Activated CD8-positive, alpha-beta memory T cell treated with anti-CD3 and anti-CD28 coated beads, Interleukin-2, amount 10 ng/mL, durations not matched to agents 7 days and 5 days (primary cell): ENCODE measurements at places on chromosomes 3 and 15. TPM values are rescaled to one million over a fixed set of nuclear protein-coding genes. Genes with fewer than 3 reads are reported as not detected.
A peak's percentile ranks its signal among the peaks of the same experiment; 100 is the strongest.

DNA sequence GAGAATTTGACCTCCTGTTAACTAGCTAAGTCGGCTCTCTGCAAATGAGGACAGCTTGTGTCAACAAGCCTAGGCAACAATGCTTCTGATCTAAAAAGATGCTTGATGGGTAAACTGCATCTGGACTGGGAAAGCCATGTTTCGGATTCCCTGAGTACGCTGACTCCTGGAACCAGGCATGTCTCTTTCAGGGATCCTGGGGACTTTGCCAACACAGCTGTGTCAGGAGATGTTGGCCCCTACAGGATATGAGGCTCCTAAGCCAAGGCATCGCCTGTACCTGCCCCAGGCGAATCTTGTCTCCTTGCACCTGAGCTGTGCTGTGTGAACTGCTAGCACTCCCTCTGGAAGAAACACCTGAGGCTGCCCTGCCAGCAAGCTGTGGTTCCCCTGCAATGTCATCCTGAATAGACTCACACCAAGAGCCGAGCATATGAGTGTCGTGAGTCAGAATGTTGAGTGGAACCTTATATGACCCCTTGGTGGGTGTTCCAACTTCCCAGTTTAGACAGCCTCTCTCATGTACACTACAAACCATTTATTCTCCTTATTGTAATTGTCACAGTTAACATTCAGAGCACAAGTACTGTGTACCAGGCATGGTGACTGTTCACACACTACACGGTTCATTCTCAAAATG is 17.0 kb downstream of the EOGT start:
- peaks cover 16% of the 10 kb centered on the region for H3K4me1 ChIP-seq
- H3K27me3 ChIP-seq: no peaks in the 10 kb centered on the region
- no peak overlapping the region for H3K4me3 ChIP-seq

NTRK3 gene
- total RNA-seq: not detected

GRCh38 chr3:181839916-181840297 is 128.2 kb downstream of the SOX2 start:
- no peaks in the 10 kb centered on the region for H3K4me1 ChIP-seq
- DNase-seq: no peak
- no peaks in the 10 kb centered on the region for H3K36me3 ChIP-seq
- no peak overlapping the region for H3K27ac ChIP-seq
- H3K4me3 ChIP-seq: no peak overlapping the region

DUOXA2 gene
- not detected for total RNA-seq

DNA sequence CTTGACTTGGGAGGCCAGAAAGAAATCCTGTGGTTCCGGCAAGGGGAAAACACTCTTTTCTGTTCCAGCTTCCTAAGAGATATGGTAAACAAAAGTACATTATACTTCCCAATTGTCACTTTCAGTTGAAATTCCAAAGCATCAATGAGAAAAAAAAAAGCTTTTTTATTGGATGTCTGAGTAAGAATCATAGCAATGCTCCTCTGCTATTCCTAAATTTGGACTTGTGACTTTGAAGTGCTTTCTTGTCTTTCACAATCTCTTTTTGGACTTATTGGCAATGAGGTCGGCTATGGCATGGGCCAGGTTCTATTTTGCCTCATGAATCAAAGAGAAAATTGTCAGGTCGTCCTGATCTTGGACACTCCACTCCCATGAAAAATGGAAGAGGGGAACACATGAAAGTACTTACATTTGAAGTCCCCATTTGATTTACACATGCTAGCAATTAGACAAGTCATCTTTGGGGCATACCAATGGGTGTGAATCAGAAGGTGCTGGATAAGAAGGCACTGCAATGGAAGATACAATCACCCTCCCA is 170.5 kb downstream of the GREM1 start:
- no peak for DNase-seq
- no peaks in the 10 kb centered on the region for H3K27me3 ChIP-seq
- no peak overlapping the region for H3K4me3 ChIP-seq
- H3K4me1 ChIP-seq: no peaks in the 10 kb centered on the region

DNA sequence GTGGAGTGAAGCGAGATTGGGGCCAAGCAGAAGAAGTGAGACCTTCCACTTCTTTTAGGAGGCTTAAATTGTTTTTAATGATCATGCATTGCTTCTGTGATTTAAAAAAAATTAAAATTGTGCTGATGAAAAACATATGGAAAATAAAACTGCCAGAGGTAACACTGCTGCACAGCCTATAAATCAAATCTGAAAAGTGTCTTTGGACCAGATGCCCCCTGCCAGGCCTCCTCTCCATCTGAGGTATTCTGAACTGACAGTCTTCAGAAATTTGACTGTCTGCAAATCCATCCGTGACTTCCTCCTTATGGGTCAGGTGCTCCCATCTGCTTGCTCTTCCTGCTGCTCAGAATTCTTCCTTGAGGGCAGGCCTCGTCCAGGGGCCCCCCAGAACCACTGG is 108.5 kb upstream of the NR2E3 start:
- no peak overlapping the region for H3K27ac ChIP-seq
- no peak overlapping the region for H3K4me3 ChIP-seq
- no peaks in the 10 kb centered on the region for H3K4me1 ChIP-seq
- DNase-seq: no peak
- H3K27me3 ChIP-seq: peaks cover 29% of the 10 kb centered on the region
- H3K36me3 ChIP-seq: no peaks in the 10 kb centered on the region

GRCh38 chr15:48975472-48976419 is 12.0 kb upstream of the SHC4 start:
- peaks cover 7% of the 10 kb centered on the region for H3K27me3 ChIP-seq

DNA sequence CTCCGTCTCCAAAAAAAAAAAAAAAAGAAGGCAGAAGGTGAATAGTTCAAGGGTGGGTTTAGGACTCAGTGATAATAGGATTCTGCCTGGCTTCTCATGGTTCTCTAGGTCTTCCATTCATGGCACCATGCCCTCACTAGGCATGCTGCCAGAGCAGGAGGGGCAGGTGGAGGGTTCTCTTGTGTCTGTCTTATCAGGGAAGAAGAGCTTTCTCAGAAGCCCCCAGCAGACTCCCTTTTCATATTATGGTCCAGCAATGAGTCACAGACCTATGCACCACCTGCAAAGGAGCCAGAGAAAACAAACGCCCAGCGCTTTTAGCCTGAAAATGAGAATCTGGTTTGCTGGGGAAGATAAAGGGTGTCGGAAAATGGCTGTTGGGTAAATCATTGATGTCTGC is 3.0 kb downstream of the CCR2 start:
- peaks cover 22% of the 10 kb centered on the region for H3K27me3 ChIP-seq
- peak overlapping the region; percentile 74 for H3K4me3 ChIP-seq
- H3K4me1 ChIP-seq: peaks cover 91% of the 10 kb centered on the region
- H3K27ac ChIP-seq: no peak overlapping the region
- DNase-seq: no peak

GRCh38 chr3:88926221-88926620 is 181.2 kb upstream of the EPHA3 start:
- H3K4me3 ChIP-seq: no peak overlapping the region
- H3K27me3 ChIP-seq: no peaks in the 10 kb centered on the region
- no peak overlapping the region for H3K27ac ChIP-seq
- no peaks in the 10 kb centered on the region for H3K36me3 ChIP-seq

GRCh38 chr15:38758043-38758442 is 193.4 kb upstream of the RASGRP1 start:
- H3K27ac ChIP-seq: no peak overlapping the region
- peaks cover 14% of the 10 kb centered on the region for H3K27me3 ChIP-seq
- no peak for DNase-seq
- peaks cover 6% of the 10 kb centered on the region for H3K4me1 ChIP-seq
- no peak overlapping the region for H3K4me3 ChIP-seq

DNA sequence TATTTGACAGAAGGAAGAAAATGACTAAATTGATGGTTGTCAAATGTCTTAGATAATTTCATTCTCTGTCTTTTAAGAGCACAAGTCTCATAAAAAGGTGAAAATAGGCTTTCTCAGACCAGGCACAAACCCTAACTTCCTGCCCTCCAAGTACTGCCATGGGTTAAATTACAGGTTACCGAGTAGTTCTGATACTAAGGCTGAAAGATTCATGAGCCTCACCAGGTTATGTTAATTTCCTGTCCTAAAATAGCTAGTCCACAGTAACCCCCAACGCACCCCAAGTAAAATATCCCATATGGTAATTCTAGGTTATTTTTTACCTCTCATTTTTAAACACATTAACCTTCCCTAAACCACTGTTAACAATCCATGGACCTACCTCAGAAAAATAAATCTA is 42.0 kb downstream of the GSK3B start:
- DNase-seq: no peak
- H3K4me3 ChIP-seq: no peak overlapping the region
- H3K4me1 ChIP-seq: peaks cover 50% of the 10 kb centered on the region
- no peaks in the 10 kb centered on the region for H3K27me3 ChIP-seq

ADAMTS9 gene
- total RNA-seq: not detected

STRIT1 gene
- not detected for total RNA-seq

GRCh38 chr15:25568751-25569150 is 129.9 kb upstream of the UBE3A start:
- DNase-seq: no peak
- H3K27me3 ChIP-seq: peaks cover 2% of the 10 kb centered on the region
- H3K4me1 ChIP-seq: no peaks in the 10 kb centered on the region
- H3K4me3 ChIP-seq: no peak overlapping the region
- H3K36me3 ChIP-seq: no peaks in the 10 kb centered on the region

MEGF11 gene
- not detected for total RNA-seq

DNA sequence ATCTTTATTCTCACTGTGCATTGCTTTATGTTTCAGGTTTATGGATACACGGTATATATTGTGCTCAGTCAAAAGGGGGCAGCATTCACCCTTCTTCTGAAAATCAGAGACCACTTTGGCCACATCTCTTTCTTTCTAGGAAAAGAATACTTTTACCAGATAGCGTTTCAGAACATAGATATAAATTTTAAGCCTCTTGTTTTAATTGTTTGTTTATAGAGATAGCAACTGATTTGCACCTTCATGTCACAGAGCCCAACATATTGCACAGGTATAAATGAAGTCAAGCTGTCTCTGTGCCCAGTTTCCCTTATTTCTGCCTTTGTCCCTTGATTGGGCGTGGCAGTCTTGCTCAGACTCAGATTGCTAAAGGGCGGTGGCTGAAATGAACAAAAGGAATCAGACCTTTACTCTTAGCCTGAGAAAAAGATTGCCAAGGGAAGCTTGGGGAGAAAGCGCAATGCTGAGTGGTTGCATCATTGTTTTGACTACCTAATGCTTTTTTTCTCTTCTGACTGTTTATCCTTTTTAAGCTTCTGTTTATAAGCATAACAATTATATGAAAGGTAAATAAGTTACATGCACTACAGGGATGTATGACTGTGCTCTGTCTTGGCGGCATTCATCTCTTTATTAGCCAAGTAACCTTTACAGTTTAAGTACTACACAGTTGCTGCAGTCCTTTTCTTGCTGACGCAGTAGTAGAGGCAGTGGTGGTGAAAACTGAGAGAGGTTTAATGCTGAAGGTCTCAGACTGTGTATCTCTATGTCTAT is 70.8 kb upstream of the ZBTB20 start:
- no peak overlapping the region for H3K4me3 ChIP-seq
- no peak overlapping the region for H3K27ac ChIP-seq
- no peaks in the 10 kb centered on the region for H3K36me3 ChIP-seq
- DNase-seq: no peak

ZNF619 gene
- 11.0 TPM for total RNA-seq

GRCh38 chr3:80472459-80472858 is 704.7 kb upstream of the ROBO1 start:
- H3K27me3 ChIP-seq: no peaks in the 10 kb centered on the region
- no peaks in the 10 kb centered on the region for H3K4me1 ChIP-seq
- H3K36me3 ChIP-seq: no peaks in the 10 kb centered on the region

SYNPR gene
- not detected for total RNA-seq

GRCh38 chr3:193996221-193996620 is 139.7 kb upstream of the HES1 start:
- no peaks in the 10 kb centered on the region for H3K36me3 ChIP-seq
- H3K4me1 ChIP-seq: no peaks in the 10 kb centered on the region
- H3K27me3 ChIP-seq: peaks cover 37% of the 10 kb centered on the region
- no peak overlapping the region for H3K4me3 ChIP-seq
- no peak overlapping the region for H3K27ac ChIP-seq

- peaks cover 29% of the 10 kb centered on the region for H3K36me3 ChIP-seq
- H3K27ac ChIP-seq: no peak overlapping the region
- no peak for DNase-seq
Observed at GRCh38 chr15:76431971-76432370, 95.4 kb downstream of the ISL2 start.

GRCh38 chr3:127423856-127424765 is 136.3 kb upstream of the PRR20G start:
- no peak overlapping the region for H3K27ac ChIP-seq
- no peaks in the 10 kb centered on the region for H3K4me1 ChIP-seq
- no peak overlapping the region for H3K4me3 ChIP-seq
- H3K27me3 ChIP-seq: peaks cover 39% of the 10 kb centered on the region
- peak; percentile 18 for DNase-seq

DNA sequence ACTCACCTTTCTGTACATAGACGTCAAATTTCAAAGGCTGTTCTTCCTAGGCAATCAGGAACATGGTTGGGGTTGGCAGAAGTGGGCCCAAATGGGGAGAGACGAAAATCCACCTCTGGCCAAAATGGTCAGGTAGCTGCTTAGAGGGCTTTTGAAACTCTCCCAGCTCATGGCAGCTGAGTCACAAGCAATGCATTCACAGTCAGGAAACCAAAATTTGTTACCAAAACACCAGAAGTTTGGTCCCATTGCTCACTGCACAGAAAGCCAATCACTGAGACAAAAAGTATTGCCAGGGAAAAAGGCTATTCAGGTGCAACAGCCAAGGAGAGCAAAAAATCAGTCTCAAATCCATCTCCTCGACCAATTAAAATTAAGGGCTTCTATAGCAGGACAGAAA is 539.6 kb upstream of the CCDC54 start:
- H3K27ac ChIP-seq: no peak overlapping the region
- H3K36me3 ChIP-seq: no peaks in the 10 kb centered on the region
- no peaks in the 10 kb centered on the region for H3K27me3 ChIP-seq
- no peak for DNase-seq

EPB42 gene
- total RNA-seq: not detected

- no peaks in the 10 kb centered on the region for H3K36me3 ChIP-seq
- no peak overlapping the region for H3K27ac ChIP-seq
- H3K4me1 ChIP-seq: no peaks in the 10 kb centered on the region
- H3K27me3 ChIP-seq: no peaks in the 10 kb centered on the region
Observed at GRCh38 chr15:54687628-54688027, 509.1 kb downstream of the RSL24D1 start.

DNA sequence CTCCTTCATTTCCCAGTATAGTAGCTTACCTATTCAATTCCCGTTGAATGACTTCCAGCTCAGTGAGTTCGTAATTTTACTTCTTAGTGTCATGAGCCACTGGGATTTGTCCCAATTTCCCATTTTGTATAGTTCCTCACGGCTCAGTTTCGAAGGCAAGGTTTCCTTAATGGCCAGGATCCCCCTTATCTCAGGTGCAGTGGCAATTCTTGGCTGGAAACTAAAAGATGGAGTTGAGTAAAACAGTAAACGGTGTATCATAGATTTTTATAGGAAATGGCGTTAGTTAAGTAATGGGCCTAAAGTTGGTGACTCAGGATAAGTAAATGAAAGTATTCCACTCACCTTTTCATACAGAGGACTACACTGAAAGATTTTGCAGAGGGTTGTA is 522 bp upstream of the LMLN start:
- peaks cover 12% of the 10 kb centered on the region for H3K27me3 ChIP-seq
- H3K4me1 ChIP-seq: peaks cover 52% of the 10 kb centered on the region
- H3K4me3 ChIP-seq: peak overlapping the region; percentile 83
- H3K27ac ChIP-seq: peak overlapping the region; percentile 90

GCNT3 gene
- total RNA-seq: not detected
